ENCODE measurements at places on chromosomes 4 and X. TPM values are rescaled to one million over a fixed set of nuclear protein-coding genes. Genes with fewer than 3 reads are reported as not detected.

DNA sequence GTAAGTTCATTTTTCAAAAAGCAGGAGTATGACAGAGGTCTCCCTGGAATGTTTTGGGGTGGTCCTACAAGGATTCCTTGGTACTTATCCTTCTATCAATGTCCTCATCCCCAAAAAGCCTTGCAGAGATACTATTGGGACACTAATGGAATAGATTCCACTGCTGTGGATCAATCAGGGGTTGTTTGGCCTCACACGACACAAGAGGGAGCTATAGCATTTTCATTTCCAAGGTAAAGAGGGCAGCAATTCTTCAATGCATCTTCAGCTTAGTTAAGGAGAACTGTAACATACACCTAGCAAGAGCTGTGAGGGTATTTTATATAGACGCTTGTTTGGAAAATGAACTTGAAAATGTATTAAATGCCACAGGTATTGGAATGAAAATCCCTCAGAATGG lies 50.9 kb downstream of the USP26 start:
- no peaks in the 10 kb centered on the region for H3K4me1 ChIP-seq
- no peak for DNase-seq
- no peak overlapping the region for H3K27ac ChIP-seq
- no peak overlapping the region for H3K4me3 ChIP-seq
- no peaks in the 10 kb centered on the region for H3K36me3 ChIP-seq

DNA sequence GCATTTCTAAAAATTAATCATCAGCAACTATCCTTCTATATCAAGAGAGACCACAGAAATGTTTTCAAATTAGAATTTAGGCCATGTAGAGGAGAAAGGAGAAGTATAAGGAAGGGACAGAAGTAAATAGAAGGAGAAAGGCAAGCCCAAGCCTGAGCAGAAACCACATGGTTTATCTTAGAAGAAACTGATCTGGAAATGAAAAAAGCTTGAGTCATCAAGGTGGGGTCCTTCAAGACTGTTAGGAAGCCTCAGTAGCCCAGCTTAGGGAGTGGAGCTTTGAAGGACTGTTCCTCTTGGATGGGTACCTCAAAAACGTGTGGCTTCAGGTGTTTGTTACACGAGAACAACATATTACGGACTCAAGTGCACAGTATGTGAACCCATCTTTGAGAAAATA lies 4.5 kb downstream of the BMX start:
- H3K4me1 ChIP-seq = no peaks in the 10 kb centered on the region
- H3K4me3 ChIP-seq = no peak overlapping the region
- H3K27me3 ChIP-seq = peaks cover 58% of the 10 kb centered on the region
- DNase-seq = no peak

GRCh38 chrX:134653835-134654234 lies 4.4 kb downstream of the PLAC1 start:
- no peak for DNase-seq
- H3K36me3 ChIP-seq = no peaks in the 10 kb centered on the region
- no peaks in the 10 kb centered on the region for H3K4me1 ChIP-seq
- no peak overlapping the region for H3K27ac ChIP-seq

Gene SORBS2
- 132 TPM for total RNA-seq

DNA sequence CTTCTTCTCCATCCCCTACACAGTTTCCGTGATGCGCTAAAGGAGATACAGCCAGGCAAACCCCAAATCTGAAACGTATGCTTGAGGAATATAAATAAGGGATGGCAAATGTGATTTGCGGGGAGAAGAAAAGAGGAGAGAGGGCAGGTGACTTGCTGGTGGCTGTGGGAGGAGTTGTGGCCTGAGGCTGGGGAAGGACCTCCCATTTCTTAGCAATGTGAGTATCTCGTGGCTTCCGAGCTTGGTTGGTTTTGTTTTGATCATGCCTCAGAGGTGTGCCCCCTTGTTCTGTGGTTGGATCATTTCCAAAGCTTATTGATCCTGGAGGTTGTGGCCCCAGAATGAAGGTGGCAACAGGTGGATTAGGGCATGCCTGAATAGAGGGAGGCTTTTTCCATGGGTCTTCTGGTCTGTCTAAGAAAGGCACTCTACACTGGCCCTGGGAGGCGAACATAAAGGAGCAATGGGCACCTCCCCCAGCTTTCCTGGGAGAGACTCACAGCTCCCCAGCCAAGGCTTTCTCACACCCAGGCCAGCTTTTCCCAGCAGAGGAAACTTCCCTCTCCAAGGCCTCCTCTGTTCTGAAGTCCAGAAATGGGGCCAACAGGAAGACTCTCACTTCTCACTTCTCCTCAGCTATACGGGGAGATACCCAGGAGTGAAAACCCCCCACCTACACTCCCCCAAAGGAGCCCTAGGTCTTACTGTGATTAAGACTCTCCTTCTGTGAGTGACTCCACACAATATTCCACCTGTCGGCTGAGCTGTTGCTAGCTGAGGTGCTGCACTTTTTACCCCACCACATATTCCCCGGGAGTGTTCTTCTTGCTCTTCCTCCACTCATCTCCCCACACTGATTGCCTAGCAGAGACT lies 40.0 kb downstream of the C4orf51 start:
- H3K4me3 ChIP-seq = no peak overlapping the region
- H3K36me3 ChIP-seq = no peaks in the 10 kb centered on the region
- no peak overlapping the region for H3K27ac ChIP-seq
- H3K27me3 ChIP-seq = no peaks in the 10 kb centered on the region
- H3K4me1 ChIP-seq = no peaks in the 10 kb centered on the region

DNA sequence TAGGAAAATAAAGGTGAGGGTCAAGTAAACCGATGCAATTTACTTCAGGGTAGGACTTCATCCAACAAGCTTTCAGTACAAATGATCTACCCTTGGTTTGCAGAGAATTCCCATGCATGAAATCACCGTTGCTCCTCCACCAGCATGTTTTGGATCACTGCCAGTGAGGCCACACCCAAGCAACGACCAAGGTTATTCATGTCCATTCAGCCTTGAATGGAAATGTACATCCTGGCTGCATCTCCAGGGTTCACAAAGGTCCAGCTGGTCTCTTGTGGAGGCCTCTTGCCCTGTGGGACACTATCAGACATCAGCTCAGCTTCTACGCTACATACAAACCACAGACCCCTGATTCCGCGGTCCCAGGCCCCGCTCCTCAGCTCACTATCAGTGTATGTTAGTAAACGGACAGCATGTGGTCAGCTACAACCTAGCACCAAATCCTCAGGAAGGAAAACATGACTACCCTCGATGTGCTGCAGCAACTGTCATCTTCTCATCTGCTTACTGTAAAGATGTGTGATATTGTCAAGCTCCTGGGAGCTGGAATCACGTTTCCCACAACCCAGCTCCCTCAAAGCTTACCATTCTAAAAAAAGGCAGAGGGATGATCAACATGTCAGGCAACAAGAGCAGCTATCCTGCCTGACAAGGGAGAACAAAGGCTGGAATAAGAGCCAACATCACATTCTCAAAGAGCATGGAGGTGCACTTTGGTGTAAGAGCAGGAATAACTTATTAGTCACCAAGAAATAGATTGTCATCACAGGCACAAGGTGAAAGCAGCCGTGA lies 4.9 kb downstream of the LYAR start:
- no peak for DNase-seq
- H3K4me3 ChIP-seq = no peak overlapping the region
- H3K36me3 ChIP-seq = no peaks in the 10 kb centered on the region
- H3K27me3 ChIP-seq = no peaks in the 10 kb centered on the region

DNA sequence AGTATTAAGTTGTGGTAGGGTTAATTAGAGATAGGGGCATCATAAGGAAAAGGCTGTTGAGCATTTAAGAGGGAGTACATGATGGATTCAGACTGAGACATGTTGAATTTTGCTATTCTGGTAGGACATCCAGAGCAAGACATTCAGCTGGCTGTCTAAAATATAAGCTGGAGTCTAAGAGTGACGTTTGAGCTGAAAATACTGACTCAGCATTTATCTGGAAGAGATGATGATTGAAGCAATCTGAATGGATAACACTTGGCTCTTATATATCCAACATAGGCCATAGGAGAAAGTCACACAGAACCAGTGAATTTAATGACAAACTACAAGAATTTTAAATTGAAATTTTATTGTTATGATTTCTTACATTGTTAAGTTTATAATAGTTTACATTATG lies 114.3 kb downstream of the CENPC start:
- no peaks in the 10 kb centered on the region for H3K4me1 ChIP-seq
- no peak for DNase-seq
- H3K27me3 ChIP-seq = no peaks in the 10 kb centered on the region
- H3K36me3 ChIP-seq = no peaks in the 10 kb centered on the region
- H3K27ac ChIP-seq = no peak overlapping the region

- no peak overlapping the region for H3K27ac ChIP-seq
- no peaks in the 10 kb centered on the region for H3K27me3 ChIP-seq
- H3K4me1 ChIP-seq = no peaks in the 10 kb centered on the region
- H3K36me3 ChIP-seq = no peaks in the 10 kb centered on the region
- DNase-seq = no peak
Measured at GRCh38 chrX:107485013-107485412, 35.6 kb downstream of the FRMPD3 start.

Gene APLN
- total RNA-seq = 4.5 TPM

DNA sequence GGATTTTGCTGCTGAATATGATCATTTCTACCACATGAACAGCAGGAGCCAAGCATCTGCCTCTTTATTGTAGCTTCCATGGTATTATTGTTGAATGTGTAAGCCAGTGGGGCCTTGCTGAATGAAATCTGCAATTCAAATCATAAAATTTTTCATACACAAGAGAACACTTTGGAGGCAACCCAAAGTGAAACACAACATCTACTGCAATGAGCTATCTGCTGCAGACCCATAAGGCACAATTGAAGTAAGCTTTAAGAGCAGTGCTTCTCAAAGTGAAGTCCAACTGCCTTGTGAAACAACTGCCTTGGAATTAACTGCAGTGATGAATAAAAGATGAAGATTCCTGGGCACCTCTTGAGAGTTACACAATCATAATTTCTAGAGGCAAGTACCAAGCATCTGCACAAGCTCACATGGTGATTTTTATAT lies 626.3 kb upstream of the INTU start:
- no peak for DNase-seq
- H3K4me3 ChIP-seq = no peak overlapping the region
- no peak overlapping the region for H3K27ac ChIP-seq
- no peaks in the 10 kb centered on the region for H3K27me3 ChIP-seq
- H3K36me3 ChIP-seq = no peaks in the 10 kb centered on the region
- H3K4me1 ChIP-seq = no peaks in the 10 kb centered on the region

Gene TKTL1
- total RNA-seq = 0.16 TPM

Gene NUDT10
- total RNA-seq = 1.6 TPM

DNA sequence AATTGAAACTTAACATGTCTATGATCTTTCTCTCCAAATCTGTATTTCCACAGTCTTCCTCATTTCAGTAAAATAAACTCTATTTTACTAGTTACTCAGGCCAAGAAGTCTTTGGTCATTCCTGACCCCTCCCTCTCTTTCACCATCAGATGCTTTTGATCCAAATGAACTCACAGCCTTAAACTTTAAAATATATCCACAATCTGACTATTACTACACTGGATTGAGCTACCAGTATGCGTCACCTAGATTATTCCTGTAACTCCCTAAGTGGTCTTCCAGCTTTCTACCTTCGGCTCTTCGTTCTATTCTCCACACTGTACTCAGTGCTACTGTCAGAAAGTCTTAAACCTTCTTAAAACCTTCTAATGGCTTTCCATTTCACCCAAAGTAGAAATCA lies 195.1 kb downstream of the FBXW7 start:
- no peak for DNase-seq
- H3K4me3 ChIP-seq = no peak overlapping the region
- no peaks in the 10 kb centered on the region for H3K27me3 ChIP-seq
- H3K27ac ChIP-seq = no peak overlapping the region
- H3K4me1 ChIP-seq = no peaks in the 10 kb centered on the region

GRCh38 chr4:109025471-109026076 lies 262.7 kb upstream of the ETNPPL start:
- H3K27me3 ChIP-seq = no peaks in the 10 kb centered on the region
- no peak overlapping the region for H3K4me3 ChIP-seq
- no peak for DNase-seq
- H3K36me3 ChIP-seq = no peaks in the 10 kb centered on the region
- H3K27ac ChIP-seq = no peak overlapping the region
- no peaks in the 10 kb centered on the region for H3K4me1 ChIP-seq

DNA sequence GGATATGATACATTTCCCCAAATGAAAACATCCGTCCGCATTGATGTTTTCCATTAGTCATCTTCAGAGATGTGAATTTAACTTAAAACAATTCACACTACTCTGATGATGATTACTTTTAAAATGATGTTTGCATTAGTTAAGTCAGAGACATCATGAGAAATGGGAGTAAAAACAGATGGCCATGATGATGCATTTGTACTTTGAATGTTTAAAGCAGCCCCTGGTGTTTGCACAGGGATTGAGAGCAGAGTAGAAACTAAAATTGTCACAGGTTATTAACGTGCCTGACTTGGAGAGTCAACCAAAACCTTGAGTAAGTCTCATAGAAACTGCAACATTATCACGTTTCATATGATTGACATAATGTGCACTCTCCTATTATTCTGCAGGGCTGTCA lies 117.2 kb downstream of the CFAP299 start:
- no peaks in the 10 kb centered on the region for H3K27me3 ChIP-seq
- no peaks in the 10 kb centered on the region for H3K36me3 ChIP-seq
- no peaks in the 10 kb centered on the region for H3K4me1 ChIP-seq

GRCh38 chr4:164483711-164484110 lies 270.2 kb upstream of the SMIM31 start:
- DNase-seq = no peak
- no peaks in the 10 kb centered on the region for H3K4me1 ChIP-seq
- H3K36me3 ChIP-seq = no peaks in the 10 kb centered on the region
- H3K27ac ChIP-seq = no peak overlapping the region
- no peaks in the 10 kb centered on the region for H3K27me3 ChIP-seq
- no peak overlapping the region for H3K4me3 ChIP-seq

DNA sequence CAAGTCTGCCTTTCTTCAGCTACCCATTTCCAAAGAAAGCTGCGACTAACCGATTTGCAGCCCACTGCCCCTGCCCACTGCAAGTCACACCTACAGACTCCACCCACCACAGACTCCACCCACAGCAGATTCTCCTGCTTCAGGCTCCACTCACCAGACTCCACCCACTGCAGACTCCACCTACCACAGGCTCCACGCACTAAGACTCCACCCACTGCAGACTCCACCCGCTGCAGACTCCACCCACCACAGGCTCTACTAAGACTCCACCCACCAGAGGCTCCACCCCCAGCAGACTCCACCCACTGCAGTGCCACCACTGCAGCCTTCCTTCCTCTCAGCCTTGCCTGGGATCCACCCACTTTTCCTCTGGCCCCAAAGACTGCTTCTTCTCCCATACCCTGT lies 41.3 kb downstream of the ABLIM2 start:
- no peaks in the 10 kb centered on the region for H3K36me3 ChIP-seq
- no peak for DNase-seq
- H3K27me3 ChIP-seq = no peaks in the 10 kb centered on the region
- H3K27ac ChIP-seq = no peak overlapping the region

GRCh38 chr4:77877167-77877566 lies 14.5 kb downstream of the MRPL1 start:
- H3K36me3 ChIP-seq = no peaks in the 10 kb centered on the region
- no peak for DNase-seq
- H3K27ac ChIP-seq = no peak overlapping the region
- no peaks in the 10 kb centered on the region for H3K27me3 ChIP-seq
- no peaks in the 10 kb centered on the region for H3K4me1 ChIP-seq

Data from breast epithelium (tissue), 4 donors.